ENCODE measurements at places on chromosomes 6 and 20.

- DNase-seq = no peak
These were observed 55.9 kb upstream of the SOX4 start for GRCh38 chr6:21537637-21538036.

DNA sequence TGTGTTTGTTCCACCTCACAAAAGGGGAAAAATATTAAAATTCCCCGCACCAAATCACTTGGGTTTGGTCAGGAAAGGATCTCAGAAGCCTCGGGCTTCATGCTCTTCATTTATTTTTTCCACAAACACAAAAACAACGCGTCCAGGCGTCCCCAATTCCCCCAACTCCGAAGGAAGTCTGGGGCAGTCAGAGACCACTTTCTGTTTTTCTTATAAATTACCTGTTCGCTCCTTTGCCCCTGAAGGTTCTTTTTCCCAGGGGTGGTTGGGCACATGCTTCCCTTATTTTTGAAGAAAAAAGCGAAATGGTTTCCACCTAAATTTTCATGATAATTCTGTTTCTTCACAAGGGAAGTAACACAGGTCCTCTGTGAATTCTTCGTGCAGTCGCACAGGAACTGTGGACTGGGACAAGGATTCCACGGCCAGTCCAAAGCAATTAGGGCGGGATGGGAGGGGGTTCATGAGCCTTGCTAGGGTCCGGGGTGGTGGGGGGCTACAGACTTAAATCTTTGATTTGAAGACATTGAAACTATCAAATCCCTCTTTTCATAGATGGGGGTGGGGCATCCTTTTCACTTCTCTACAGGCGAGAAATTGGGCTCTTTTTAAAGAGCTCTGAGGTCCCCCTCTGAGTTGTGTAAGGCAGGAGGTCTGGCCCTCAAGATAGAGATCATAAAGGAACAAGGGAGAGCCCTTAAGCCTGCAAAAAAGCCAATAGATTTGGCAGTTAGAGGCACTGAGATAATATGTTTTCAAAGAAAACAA, 30.5 kb upstream of the HFE start:
- peak; percentile 29 for DNase-seq

DNA sequence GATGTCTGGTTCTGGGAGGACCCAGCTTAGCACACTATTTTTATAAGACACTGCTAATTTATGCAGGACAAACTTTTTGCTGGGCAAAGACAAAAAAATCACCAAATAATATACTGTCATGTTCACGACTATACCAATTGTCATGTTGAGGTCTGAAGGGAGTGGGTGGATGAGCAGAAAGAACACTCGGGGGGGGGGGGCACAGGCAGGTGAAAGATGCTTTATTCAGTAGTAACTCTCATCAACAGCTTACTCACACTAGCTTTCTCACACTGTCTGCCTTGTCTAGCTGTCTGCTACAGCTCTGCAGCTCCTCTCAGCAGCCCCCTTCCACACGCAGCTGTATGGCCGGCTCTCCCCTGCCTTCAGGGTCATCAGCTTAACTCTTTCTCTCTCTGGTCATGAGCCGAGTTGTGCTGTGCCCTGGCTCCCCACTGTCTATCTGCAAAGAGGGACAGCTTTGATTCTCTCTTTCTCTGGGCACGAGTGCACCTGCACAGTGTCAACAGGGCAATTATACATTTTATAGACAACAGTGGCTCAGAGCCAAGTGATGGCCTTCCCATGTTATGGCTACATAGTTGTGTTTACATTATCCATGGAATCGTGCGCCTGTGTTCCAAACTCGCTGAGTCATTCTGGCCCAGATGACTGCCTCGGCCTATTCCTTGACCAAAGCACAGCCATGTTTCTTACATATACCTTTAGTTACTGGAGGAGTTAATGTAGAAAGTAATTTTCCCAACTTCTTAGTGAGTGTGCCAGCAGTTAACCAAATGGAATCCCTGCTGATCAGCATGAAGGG, 187.7 kb upstream of the PRSS16 start:
- no peak for DNase-seq

- no peak for DNase-seq
These were observed 224 bp downstream of the MPC1 start for GRCh38 chr6:166382500-166382932.

GRCh38 chr6:90271831-90272230, 24.8 kb downstream of the BACH2 start:
- no peak for DNase-seq

- no peak for DNase-seq
These were observed 18.8 kb upstream of the HMGN4 start for GRCh38 chr6:26519359-26519758.

DNA sequence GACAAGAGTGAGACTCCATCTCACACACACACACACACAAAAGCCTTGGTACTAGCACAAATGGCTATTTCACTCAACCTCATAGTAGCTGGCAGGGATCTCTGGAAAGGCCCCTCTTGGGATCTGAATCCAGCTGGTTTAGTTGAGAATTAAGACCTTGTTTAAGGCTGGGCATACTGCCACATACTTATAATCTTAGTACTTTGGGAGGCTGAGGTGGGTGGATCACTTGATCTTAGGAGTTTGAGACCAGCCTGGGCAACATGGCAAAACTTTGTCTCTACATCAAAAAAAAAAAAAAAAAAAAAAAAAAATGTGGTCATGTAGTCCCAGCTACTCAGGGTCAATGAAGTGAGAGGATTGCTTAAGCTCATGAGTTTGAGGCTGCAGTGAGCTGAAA, 628.3 kb downstream of the MMUT start:
- no peak for DNase-seq

- DNase-seq = peak; percentile 97
These were observed 21.9 kb downstream of the ECT2L start for GRCh38 chr6:138817799-138818198.

- no peak for DNase-seq
These were observed 153.6 kb downstream of the GMPR start for GRCh38 chr6:16392010-16392409.

- no peak for DNase-seq
These were observed 162.7 kb downstream of the SOBP start for GRCh38 chr6:107652526-107653182.

- DNase-seq = no peak
These were observed 109.8 kb upstream of the POU3F2 start for GRCh38 chr6:98724537-98724936.

DNA sequence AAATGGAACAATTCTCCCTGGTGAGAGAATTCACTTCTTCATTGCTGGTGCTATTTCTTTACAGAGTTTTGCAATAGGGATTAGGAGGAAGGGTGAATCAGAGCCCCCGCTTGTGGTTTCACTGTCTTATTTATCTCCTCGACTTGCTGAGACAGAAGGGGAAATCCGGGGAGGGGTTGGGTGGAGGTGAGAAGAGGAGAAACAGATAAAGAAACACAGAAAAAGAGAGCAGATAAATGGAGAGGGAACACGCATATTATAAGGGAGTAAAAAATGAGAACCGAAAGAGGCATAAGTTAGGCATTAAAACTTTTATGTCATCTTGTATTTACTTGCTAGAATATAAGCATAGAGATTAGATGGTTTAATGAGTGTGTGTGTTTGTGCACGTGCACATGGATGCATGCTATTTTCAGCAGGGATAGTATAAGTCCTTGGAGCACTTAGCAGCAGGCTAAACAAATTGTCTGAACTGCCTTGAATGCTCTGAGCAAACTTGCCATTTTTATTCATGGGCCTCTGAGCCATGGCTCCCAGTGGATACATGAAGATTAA, 105.0 kb downstream of the OLIG3 start:
- DNase-seq = no peak

DNA sequence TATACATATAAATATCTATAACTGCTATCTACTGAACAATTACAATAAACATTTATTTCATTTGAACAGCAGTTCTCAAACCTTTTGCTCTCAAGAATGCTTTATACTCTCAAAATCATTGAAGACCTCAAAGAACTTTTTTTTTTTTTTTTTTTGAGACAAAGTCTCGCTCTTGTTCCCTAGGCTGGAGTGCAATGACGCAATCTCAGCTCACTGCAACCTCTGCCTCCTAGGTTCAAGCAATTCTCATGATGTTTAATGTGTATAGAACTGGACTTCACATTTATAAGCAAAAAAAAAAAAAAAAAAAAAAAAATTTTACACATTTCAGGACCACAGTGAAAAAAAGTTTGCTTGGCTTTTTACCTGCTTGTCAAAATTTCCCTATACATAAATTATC, 11.7 kb downstream of the UBE2V1 start:
- DNase-seq = no peak

- peak; percentile 92 for DNase-seq
These were observed at the start of gene IER3 for GRCh38 chr6:30744054-30744805. TSS of gene IER3 (minus strand) at chr6:30744547. CDS start at chr6:30744518, 29 bp downstream.

DNA sequence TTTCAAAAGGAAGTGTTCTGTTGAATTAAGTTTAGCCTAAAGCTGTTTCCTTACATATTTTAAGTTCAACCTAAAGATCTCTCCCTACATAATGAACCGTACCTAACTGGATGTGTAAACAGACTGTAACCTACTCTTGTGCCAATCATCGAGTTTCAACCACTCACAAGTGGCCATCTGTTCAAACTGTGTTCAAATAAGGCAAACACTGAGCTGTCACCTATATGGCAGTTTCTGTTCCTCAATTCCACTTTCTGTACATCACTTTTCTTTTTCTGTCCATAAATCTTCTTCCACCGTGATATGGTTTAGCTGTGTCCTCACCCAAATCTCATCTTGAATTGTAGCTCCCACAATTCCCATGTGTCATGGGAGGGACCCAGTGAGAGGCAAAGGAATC, 428.6 kb downstream of the HACE1 start:
- DNase-seq = no peak

- peak; percentile 35 for DNase-seq
These were observed 43.0 kb downstream of the TSPYL4 start for GRCh38 chr6:116210750-116211425.

DNA sequence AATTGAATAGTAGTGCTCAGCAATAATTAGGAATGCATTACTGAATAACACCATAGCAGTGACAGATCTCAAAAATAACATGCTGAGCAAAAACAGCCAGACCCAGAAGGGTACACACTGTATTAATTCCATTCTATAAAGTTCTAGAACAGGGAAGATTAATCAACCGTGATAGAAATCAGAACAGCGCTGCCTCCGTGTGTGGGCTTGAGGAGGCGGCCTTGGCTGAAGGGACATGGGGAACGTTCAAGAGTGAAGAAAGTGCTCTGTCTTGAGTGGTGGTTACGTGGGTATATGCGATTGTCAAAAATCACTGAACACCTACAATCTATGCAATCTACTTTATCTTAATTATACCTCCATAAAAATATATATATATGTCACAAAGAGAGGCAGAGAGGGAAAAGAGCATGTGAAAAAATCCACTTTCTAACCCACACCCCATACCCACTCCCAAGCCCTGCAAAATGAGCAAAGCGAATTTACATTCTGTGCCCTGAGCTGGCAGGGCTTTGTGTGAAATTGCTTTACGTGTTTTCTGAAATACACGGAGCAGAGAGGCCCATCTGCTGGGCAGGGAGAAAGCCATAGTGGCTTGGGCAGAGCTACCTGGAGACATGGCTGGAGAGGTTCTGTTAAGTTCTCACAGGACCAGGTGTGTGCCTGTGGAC, 74.4 kb downstream of the NFATC2 start:
- DNase-seq = no peak

DNA sequence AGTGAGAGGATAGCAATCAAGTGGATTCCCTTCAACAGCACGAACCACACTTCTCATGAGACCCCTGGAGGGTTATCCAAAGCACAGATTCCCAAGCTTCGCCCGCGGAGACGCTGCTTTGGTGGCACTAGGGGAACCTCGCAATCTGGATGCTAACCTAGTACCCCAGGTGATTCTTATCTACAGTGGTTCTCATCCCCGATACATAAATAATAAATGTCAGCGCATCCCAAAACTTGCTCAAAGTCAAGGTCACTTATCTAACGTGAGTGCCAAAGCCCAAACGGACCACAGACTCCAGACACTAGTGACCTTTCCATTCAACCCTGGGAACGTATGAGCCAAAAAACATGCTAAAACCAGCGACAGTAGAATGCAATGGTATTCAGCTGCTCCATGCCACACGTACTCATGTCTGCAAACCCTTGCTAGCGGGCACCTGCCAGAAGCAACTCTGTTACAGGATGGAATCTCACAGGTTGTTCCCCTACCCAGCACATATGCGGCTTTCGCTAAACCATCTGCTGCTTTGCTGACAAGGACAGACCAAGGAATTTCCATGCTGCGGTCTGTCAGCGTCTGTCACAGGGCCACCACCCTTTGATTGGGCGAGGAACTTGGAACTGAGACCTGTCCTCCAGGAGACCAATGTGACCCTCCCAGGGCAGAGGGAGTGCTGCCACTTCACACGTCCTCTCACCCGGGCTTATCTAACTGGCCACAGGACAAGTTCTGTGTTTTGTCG, 16.8 kb downstream of the MYLK4 start:
- no peak for DNase-seq

GRCh38 chr6:108497883-108498282, 62.8 kb upstream of the FOXO3 start:
- no peak for DNase-seq

GRCh38 chr20:50298554-50299324, 108.1 kb downstream of the CEBPB start:
- DNase-seq = no peak

GRCh38 chr6:30988209-30988825, 4.8 kb downstream of the MUC21 start:
- DNase-seq = no peak

DNA sequence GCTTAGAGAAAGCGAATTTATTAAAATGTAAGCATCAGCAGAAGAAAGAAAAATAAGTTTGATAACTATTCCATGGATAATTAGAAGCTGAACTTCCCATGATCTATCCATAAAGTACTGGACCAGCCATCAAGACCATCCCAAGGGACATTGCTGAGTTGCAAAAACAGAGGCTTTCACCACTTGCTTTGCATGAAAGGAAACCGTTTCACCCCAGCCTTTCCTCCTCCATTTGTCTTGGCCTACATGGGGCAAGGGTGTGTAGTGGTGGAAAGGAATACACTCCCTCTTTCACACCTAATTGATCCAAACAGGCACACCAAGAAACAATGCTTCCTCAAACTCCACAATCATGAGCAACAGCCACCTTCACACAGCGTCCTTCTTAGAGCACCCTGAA, 10.4 kb downstream of the HIVEP2 start:
- no peak for DNase-seq

- no peak for DNase-seq
These were observed 115.8 kb upstream of the FLRT3 start for GRCh38 chr20:14453259-14453658.

- DNase-seq = no peak
These were observed 89.9 kb downstream of the CD83 start for GRCh38 chr6:14207448-14207847.

DNA sequence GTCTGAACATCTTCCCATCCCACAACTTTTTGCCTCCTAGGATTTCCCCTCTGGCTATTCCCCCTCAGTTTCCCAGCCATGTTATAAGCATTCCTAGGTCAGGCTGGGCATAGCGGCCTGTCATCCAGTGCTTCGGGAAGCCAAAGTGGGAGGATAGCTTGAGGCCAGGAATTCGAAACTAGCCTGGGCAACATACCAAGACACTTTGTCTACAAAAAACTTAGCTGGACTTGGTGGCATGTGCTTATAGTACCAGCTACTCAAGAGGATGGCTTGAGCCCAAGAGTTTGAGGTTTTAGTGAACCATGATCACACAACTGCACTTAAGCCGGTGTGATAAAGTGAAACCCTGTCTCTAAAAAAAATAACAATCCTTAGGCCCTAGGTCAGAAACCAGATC, 447.4 kb downstream of the KIF16B start:
- peak; percentile 26 for DNase-seq

Measured in prostate gland (tissue), 2 donors.